ENCODE measurements at places on chromosomes 2 and 18.

DNA sequence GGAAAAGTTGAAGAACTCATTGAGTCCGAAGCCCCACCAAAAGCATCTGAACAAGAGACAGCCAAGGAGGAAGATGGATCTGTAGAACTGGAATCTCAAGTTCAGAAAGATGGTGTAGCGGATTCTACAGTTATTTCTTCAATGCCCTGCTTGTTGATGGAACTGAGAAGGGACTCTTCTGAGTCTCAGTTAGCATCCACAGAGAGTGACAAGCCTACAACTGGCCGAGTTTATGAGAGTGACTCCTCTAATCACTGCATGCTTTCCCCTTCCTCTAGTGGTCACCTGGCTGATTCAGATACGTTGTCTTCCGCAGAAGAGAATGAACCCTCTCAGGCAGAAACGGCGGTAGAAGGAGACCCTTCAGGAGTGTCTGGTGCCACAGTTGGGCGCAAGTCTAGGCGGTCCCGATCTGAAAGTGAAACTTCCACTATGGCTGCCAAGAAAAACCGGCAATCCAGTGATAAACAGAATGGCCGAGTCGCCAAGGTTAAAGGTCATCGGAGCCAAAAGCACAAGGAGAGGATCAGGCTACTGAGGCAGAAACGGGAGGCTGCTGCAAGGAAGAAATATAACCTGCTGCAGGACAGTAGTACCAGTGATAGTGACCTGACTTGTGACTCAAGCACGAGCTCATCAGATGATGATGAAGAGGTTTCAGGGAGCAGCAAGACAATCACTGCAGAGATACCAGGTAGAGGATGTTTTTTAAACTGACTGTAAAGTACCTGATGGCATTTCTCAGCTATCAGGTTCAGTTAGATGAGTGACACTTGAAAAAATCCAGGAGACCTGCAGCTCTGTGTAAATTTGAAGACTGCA is 111.9 kb downstream of the HAUS1 start:
- no peak for DNase-seq

DNA sequence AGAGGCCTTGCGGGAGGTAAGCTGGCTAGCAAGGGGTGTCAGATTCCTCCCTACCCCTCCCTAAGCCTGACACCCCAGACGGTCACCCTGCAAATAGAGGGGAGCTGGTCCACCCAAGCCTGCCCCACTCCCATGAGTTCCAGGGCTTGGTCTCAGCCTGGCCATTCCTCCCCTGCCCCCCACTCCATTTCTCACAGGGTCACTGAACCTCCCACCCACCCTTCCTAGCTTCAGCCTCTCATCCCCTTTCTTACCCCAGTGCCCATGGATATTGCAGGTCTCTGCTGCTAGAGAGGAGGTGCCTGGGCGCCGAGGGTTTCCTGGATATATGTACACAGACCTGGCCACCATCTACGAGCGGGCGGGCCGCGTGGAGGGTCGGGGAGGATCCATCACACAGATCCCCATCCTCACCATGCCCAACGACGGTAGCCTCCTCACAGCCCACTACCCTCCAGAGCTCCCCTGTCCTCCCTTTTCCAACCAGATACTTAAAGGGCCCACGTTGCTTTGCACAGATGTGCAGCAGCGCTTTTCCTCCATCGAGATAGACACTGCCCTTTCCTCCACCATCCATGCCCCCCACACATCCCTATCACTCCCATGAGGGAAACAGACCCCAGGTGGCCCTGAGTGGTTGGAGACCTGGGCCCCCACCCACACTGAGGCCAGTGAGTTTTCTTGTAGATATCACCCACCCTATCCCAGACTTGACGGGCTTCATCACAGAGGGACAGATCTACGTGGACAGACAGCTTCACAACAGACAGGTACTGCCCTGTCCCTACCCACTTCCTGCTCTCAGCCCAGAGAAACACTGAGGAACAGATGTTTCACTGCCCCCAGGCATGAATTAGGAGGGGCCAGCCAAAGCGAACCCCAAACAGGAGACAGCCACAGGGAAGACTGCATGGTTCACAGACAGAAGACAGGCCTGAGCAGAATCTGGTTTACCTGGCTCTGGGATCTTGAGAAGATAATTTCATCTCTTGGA is 15.2 kb upstream of the ANKRD53 start:
- no peak for DNase-seq

GRCh38 chr2:149261692-149262091 is 68.7 kb upstream of the LYPD6 start:
- DNase-seq: no peak

- no peak for DNase-seq
These were observed 140.7 kb upstream of the ALKAL2 start for GRCh38 chr2:428591-428990.

DNA sequence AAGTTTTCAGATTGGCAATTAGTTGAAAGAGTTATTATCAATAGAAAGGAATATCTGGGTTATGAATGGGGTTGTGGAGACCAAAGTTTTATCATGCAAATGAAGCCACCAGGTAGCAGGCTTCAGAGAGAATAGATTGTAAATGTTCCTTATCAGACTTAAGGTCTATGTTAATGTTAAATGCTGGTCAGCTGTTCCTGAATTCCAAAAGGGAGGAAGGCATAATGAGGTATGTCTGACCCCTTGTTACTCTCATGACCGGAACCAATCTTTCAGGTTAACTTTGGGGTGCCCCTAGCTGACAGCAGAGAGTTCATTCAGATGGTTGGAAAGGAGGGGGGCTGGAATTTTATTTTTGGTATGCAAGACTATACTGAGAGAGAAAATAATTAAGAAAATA is 47.9 kb downstream of the RIT2 start:
- no peak for DNase-seq

GRCh38 chr18:46070815-46071652 is 1.0 kb downstream of the PSTPIP2 start:
- no peak for DNase-seq

DNA sequence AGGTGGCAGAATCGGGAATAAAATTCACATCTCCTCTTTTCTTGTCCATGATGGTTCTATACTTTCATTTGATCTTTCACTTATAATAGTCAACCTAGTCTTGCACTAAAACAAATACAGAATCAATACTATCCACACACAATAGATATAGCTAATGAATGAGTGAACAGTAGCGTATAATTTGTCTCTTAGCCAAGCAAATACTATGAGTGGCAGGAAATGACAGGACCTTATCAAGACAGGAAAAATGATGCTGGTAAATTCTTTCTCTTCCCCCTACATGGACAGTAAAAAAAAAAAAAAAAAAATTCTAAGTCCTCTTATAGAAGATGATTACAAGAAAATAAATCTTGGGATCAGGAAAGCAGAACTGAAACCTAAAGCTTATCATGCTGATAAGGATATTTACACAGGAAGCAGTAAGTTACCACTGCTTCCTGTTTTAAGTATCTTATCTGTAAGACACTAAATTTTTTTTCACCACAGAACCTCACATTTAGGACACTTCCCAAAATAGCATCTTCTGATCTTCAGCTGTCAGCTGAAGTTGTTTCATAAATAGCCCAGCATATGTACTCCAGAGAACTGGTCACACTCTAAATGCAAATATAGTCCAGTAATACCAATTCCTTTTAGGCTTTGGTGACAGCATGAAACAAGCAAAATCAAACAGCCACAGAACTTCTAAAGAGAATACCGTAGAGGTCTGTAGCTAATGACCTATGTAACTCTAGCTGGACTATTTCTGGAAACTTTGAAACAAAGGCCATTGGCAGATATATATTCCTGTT is 27.0 kb downstream of the IRS1 start:
- no peak for DNase-seq

GRCh38 chr2:241437179-241437578 is 71.2 kb downstream of the STK25 start:
- no peak for DNase-seq

DNA sequence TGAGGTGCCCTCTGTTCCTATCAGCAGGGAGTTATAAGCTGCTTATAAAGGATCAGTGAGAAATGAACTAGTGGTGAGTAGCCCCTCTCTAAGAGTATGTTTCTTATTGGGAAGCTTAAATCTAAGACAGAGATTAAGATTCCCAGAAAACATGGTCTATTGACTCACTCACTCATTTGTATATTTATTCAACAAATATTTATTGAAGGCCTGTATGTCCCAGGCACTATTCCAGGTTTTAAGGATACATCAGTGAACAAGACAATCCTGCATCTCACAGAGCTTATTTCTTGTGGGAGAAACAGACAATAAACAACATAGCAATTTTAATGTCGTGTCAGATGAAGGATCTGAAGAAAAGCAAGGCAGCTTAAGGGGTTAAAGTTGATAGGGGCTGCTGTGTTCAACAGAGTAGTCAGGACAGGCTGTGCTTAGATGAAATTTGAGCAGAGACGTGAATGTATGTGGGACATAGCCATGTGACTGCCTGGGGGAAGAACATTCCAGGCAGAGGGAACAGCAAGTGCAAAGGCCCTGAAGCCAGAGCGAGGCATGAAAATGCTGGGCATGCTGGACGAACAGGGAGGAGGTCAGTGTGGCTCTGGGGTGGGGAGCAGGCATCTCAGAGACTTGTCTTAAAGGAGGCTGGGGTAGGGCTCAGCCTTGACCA is 14.8 kb upstream of the PSD4 start:
- peak; percentile 43 for DNase-seq

DNA sequence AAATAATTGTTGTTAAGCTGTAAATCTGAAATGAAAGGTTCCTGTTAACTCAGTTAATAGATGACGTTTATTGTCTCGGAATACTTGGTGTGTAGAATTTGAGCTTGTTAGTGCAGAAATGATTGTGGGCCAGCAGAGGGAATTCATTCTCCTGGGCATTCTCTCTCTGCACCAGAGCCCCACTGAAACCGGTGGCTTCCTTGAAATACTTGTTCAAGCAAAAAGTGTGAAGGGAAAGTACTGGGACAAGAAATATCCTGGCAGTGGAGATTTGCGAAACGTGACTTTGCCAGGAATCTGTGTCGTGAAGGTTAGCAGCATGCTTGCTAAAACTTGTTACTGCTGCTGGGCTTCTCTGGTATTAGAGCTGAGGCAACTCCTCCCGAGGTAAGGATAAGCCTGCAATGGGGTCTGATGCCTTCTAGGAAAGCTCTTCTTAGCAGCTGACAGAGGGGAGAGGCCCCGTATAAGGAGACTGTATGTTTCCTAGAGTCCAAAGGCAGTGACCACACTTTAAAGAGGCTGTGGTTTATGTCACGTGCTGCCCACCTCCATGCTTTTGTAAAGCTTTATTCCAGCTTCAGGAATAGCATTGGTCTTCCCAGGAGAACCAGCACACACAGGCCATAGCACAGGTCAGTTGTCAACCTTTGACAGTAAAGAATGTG is 2.0 kb downstream of the ITGA6 start:
- DNase-seq: no peak

DNA sequence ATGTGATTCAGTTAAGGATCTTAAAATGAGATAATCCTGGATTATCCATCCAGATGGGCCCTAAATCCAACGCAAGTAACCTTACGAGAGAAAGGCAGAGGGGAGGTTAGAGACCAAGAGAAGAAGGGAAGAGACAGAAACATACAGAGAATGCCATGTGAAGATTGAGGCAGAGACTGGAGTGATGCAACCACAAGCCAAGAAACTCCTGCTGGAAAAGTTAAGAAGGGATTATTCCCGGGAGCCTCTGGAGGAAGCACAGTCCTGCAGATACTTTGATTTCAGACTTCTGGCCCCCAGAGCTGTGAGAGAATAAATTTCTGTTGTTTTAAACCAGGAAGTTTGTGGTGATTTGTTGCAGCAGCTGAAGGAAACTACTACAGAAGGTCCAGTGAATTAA is 992.7 kb downstream of the BCL11A start:
- DNase-seq: no peak

DNA sequence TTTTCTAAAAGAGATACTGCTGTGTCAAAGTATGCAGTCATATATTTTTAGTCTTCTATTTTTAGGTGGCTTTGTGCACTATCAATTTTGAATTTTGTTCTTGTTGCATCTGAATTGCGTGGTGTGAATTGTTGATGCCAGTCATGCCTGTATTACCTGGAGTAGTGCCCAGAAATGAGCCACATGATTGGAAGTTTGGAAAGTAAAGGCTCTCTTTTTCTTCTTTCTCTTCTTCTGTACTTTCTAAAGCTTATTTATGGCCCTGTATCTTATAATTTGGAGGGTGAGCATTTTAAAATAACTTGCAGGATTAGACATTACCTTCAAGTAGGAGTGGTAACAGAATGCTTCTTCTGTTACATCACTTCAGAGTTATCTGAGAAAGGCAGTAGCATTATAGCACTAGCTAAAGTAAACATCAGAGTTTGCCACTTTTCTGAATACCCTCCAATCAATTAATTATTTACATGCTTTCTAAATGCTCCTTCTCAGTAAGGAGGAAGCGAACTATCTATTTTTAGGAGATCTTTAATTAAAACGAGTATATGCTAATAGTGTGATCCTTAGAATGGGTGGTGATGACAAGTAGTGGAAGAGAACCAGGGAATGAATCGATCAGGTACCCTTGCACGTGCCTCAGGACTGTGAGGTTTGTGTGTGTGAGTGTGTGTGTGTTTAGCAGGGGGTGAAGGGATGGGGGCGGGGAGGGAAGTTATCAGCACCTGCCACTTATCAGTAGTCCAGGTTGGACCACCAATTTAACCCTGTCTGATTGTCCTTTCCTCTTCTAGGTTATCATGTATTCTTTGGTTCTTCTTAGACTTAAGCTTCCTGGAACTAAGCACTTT is 112.5 kb downstream of the MAP3K20 start:
- no peak for DNase-seq
